ENCODE measurements at places on chromosomes 1 and 21.

DNA sequence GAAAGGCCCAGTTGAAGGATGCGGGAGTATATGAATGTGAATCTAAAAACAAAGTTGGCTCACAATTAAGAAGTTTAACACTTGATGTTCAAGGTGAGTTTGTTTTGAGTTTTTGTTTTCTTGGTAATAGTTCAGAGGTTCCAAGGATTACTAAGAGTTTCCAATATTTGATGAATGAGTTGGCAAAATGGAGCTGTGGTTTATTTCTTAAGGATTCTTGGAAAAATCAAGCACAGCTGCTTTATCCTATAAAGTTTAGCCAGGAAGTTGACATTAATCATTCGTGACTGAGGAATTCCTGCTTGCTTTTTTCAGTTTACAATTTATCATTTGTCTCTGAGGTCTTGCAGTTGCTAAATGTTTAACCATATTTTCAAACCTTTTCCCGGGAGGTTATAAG lies 15.1 kb downstream of the VCAM1 start:
- peak; percentile 52 for DNase-seq

- no peak for DNase-seq
These were observed 178.3 kb upstream of the RAB4A start for GRCh38 chr1:229092377-229093237.

- DNase-seq = peak; percentile 85
These were observed 4.9 kb upstream of the CAPN2 start for GRCh38 chr1:223707256-223708000.

DNA sequence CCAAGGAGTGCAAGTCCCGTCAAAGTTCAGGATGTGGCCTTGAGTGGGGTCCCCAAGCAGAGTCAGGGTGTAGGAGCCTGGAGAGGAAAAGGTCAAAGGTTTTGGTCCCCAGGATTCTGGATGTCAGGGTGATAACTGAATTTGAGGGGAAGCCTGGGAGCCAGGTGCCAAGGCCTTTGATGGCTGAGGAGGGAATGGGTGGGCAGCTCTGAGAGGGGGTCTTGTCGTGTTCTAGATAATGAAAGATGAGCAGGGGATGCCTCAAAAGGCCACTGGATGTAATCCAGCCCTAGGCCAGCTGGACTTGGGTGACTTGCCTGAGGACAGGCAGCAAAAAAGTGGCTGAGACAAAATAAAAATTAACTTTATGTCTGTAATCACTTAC lies 27.5 kb upstream of the KCNA2 start:
- DNase-seq = no peak

- no peak for DNase-seq
These were observed 37.9 kb downstream of the LHX4 start for GRCh38 chr1:180267761-180268555.

DNA sequence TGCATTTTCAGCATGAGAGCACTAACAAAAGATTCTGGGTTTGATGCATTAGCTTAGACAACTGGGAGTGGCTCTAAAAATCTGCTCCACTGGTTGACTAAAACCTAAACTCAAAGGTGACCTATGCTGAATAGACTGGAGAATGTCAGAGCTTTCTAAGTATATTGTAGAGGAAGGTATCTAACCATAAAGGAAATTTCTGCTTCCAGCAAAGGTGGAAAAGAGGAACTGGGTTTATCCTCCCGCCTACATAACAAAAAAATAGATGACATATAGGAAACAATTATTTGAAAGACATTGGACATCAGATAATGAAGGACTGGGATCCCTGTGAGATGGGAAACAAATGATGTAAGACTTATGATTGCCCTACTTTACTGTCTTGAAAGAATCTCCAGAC lies 35.8 kb upstream of the CR2 start:
- DNase-seq = no peak

DNA sequence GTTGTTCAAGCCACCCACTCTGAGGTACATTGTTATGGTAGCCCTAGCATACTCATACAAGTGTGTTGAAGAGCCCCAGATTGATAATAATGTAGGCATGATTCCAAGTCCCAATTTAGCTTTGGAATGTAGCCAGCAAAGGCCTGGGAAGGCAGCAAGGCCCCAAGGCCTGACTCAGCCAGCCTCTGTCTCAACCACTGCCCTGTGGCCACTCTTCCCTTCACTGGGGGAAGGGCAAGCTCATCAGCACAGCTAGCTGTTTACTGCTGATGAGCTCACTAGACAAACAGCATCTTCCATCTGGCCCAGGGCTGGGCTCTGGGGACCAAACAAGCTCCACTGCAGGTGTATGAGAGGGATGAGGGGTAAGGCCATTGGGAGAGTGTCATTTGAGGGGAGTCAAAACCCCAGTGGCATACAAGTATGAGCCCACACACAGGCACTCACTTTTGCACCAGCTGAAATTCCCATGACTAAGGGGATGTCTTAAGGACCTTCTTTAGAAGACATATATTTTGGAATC lies 2.2 kb upstream of the IRF6 start:
- DNase-seq = peak; percentile 90

DNA sequence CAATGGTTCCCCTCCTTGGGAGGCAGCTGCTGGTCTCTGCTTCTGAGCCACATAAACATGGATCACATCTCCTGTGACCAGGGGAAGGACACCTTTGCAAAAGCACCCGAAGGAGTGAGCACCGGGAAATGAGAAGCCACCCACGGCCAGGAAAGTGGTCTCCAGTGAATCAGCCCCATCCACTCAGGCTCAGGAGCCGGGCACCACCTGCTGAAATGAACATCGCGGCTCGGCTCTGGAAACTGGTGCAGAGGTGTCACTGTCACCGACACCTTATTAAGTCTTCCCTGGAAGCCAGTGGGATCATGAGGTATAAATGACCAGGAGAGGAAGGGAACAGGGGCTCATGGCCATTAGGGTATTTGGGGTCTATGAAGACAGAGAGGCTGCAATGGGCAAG lies 207.2 kb upstream of the C1orf174 start:
- no peak for DNase-seq

GRCh38 chr1:35452106-35452774 lies 105.0 kb downstream of the KIAA0319L start:
- peak; percentile 58 for DNase-seq

DNA sequence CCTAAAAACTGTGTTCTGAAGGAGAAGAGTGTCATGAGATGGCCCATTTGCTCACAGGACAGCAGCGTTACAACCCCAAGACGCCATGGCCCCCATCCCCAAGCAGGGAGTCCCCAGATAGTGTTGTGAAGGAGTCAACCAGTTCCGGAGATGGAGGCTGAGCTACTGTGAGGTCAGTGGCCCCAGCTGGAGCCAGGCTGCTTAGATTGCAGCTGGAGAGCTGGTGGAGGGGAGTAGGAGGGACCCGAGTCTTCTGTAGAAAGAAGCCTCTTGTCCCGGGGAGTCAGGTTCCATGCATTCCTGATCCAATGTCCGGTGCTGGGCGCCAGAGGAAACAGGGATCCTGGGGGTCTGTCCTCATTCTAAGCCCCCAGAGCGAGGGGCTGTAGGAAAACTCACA lies 93.5 kb upstream of the SIM2 start:
- no peak for DNase-seq

GRCh38 chr21:17823846-17824245 lies 4.7 kb upstream of the C21orf91 start:
- no peak for DNase-seq

DNA sequence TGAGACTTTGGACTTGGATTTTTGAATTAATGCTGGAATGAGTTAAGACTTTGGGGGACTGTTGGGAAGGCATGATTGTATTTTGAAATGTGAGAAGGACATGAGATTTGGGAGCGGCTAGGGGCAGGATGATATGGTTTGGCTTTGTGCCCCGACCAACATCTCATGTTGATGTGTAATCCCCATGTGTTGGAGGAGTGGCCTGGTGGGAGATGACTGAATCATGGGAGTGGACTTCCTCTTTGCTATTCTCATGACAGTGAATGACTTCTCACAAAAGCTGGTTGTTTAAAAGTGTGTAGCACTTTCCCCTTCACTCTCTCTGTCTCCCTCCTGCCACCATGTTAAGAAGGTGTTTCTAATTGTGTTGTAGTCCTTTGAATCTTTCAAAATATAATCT lies 9.3 kb upstream of the PHGDH start:
- DNase-seq = peak; percentile 16

DNA sequence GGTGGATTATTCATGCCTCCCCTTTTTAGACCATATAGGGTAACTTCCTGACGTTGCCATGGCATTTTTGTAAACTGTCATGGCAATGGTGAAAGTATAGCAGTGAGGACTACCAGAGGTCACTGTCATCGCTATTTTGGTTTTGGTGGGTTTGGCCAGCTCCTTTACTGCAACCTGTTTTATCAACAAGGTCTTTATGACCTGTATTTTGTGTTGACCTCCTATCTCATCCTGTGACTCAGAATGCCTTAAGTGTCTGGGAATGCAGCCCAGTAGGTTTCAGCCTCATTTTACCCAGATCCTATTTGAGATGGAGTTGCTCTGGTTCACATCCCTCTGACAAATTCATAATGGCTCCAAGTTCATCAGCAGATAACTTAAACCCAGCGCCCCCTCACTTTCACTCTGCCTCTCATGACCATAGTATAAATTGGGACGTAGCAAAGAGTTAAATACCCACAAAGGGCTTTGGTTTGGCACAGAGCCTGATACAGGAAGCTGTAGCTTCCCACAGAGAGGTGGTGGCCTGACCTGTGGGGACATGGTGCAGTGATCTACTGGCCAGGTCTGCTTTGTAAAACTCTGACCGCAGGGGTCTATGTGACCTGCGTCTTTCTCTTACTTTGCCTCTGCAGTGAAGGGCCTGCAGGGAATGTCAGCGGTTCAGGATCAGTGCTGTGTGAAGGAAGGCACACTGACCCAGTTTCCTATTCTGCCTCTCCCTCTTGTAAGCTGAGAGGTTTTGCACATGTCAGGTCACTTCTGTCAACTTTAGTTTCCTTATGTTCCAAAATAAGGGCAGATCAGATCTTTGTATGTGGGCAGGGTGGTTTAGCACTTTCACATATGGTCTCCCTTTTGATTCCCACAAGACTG lies 78.1 kb upstream of the ZNF644 start:
- DNase-seq = no peak

DNA sequence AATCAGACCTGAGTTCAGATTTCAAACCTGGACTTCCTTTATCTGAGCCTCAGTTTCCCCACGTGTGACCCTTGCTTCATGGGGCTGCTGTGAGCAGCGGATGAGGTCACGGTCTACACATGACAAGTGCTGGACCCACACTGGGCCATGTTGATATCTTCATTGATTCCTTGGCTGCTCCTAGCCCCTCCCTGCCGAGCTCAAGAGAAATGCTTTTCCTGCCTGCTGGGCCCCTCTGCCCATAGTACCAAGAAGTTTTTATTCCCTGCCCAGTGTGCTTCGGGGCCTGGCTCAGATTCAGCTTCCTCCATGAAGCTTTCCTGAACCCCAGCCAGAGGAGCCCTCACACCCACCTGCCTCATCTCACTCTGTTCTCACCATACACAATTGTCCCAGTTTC lies 181.6 kb downstream of the PTPRU start:
- no peak for DNase-seq

DNA sequence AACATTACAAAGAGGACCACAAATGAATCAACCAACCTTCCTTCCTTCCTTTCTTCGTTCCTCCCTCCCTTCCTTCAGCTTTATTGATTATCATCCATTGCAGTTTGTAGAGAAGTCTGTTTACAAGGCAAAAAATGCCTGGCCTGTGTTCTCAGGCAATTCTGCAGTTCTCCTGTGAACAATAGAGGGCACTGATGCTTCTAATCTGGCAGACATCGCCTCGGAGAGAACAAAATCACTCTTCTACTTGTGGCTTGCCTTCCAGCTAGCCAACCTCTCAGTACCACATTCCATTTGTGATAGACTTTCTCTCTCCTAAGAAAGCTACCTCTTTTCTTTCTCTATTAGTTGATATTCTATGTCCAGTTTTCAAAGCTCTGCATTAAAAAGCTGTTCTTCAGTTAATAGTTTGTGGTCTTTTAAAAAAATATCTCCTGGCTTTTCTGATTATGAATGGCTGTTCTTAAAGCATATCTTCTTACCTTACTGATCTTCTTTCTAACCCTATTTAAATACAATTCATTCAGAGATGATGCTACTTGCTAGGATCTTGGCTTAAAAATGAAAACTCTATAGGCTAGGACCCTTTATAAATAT lies 26.9 kb upstream of the ESRRG start:
- DNase-seq = peak; percentile 28

GRCh38 chr21:19998453-19998852 lies 999.8 kb upstream of the NCAM2 start:
- DNase-seq = no peak

GRCh38 chr1:193322211-193322610 lies 135.8 kb upstream of the B3GALT2 start:
- DNase-seq = peak; percentile 76

GRCh38 chr1:246572785-246573184 lies 6.5 kb downstream of the CNST start:
- no peak for DNase-seq

- DNase-seq = no peak
These were observed 563.9 kb downstream of the NPHP4 start for GRCh38 chr1:5428351-5428750.

DNA sequence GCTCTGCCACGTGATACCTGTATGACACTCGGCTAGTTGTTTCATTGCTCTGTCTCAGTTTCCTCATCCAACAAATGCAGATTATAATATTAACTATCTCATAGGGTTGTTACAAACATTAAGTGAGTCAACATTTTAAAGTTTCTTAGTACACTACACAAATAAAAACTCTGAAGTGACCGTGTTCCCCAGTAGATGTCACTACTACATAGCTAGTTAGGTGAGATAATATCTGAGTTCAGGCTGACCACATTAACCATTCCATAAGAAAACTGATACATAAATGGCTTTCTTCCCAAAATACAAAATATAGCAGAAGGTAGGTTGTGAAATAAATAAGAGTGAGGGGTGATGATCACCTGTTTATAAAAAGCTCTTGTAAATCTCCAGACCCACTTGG lies 214.1 kb downstream of the NUF2 start:
- peak; percentile 42 for DNase-seq

DNA sequence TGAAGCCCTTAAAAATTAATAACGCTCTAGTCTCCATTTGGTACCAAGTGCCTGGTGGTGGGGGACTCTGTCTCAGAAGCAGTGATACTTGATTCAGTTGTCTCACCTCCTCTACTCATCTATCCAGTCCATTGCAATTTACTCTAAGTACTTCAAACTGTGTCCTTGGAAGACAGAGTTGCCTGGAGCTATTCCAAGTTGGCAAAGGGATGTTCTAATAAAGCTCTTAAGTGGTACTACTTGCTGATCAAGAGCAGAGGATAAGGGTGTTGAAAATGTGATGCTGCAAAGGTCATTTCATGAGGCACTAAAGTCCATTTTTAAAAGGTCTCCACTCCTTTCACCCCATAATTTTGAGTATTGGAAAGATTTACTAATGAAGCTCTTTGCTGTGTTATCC lies 142.2 kb downstream of the NFIA start:
- DNase-seq = no peak

GRCh38 chr21:31623664-31624063 lies 35.8 kb upstream of the SOD1 start:
- no peak for DNase-seq

- no peak for DNase-seq
These were observed 125.0 kb downstream of the AKT3 start for GRCh38 chr1:243725075-243725474.

GRCh38 chr1:38744452-38745350 lies 114.9 kb downstream of the RRAGC start:
- DNase-seq = no peak

Measured in GM03348 (cell line).